Stimulated activated CD4-positive, alpha-beta T cell treated with anti-CD3 and anti-CD28 coated beads, Interleukin-1b, Interleukin-23, amount 100 ng/mL, for 48 hours (primary cell): ENCODE measurements at places on chromosomes 7 and 10.

DNA sequence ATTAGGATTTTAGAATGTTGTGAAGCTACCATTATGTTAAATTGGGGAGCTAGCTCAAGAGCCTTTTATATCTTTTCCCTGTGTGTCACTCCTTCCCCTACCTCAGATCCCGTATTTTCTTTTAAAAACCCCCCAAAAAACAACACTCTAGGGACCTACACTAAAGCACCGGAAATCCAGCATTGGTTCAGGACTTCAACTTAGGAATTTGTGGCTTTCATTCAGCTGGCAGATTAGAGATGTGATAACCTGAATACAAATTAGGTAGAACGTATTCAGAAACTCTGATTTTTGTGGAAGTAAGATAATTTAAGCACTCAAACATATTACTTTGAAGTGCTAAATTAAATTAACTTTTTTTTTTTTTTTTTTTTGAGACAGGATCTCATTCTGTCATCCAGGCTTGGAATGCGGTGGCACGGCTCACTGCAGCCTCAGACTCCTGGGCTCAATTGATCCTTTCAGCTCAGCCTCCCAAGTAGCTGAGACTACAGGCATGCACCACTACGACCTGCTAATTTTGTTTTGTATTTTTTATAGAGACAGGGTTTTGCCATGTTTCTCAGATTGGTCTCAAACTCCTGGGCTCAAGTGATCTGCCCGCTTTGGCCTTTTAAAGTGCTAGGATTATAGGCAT lies 6.8 kb downstream of the TBC1D12 start:
- DNase-seq, result no peak

DNA sequence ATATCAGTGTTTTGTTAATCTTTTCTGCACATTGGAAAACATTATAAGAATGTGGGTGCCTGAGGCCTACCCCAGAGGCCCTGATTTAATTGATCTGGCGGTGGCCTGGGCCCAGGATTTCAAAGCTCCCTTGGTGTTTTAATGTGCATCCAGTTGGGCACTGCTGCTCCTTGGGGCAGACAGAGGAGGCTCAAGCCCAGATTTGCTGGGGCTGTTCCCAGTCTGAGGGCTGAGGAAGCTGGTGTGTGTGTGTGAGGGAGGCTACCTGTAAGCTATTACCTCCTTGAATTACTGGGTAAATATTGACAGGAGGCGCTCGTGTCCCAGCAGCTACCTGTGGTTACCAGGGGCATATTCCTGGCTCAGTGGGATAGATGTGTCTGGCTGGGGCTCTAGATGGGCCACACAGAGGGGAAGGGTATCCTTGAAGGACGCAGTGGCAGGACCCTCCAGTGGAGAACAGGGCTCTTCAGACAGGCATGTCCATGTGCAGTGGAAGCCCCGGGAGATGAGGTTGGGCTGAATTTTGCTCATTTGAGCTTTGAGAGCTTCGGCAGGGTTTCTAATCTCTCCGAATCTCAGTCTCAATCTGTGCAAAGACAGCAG lies 975.4 kb upstream of the ZNF722 start:
- DNase-seq, result no peak

DNA sequence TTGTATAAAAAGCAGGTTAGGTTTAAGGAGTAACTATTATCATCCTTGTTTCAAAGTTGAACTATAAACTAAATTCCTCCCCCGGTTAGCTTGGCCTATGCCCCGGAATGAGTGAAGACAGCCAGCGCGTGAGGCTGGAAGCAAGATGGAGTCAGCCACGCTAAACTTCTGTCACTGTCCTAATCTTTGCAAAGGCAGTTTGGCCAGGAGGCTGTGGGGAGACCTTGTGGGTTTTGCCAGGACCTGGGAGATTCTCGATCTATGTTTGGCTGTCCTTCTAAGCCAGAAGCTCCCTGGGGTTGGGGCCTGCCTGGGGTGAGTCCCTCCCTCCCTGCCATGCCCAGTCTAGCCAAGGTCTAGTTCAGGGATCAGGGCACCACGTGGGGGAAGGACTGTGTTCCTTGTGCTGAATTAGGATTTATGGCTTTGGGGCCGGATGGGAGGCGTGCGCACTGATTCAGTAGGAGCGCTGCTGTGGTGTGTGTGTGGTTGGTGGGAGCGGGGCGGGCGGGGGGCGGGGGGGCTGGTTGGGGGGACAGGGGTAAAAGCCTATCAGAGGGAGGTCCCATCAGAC lies 871 bp upstream of the GTF2IRD1 start:
- peak; percentile 6 for DNase-seq

DNA sequence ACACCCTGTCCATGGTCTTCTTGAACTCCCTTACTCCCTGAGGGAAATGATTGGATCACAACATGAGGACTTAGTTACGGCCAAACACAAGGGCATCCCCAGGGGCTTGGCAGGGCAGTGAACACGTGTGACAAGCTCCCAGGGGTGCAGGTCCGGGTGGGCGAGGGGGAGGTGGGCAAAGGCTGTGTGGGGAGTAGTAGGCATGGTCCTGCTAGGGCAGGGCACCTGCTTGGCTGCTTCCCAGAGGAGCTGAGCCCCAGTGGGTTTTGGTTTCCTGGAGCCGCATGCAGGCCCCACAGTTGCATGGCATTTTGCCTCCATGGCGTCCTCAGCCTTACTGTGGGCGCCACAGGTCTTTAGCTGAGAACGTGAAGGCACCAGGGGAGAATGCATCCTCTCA lies 46.6 kb upstream of the ZNF32 start:
- no peak for DNase-seq

DNA sequence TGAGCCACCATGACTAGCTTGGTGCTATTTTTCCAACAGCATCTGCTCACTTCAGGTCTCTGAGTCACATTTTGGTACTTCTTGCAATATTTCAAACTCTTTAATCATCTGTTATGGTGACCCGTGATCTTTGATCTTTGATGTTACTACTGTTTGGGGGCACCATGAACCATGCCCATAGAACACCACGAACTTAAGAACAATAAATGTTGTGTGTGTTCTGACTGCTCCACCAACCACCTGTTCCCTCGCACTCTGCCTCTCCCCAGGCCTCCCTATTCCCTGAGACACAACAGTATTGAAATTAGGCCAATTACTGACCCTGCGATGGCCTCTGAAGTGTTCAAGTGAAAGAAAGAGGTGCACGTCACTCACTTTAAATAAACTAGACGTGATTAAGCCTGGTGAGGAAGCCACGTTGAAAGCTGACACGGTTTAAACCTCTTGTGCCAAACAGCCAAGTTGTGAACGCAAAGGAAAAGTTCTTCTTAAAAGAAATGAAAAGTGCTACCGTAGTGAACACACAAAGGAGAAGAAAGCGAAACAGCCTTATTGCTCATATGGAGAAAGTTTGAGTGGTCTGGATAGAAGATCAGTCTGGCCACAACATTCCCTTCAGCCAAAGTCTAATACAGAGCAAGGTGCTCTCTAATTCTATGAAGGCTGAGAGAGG lies 27.2 kb upstream of the ATP6V0A4 start:
- DNase-seq, result no peak

GRCh38 chr7:149367418-149368180 lies 93.3 kb downstream of the ZNF777 start:
- DNase-seq, result no peak

- DNase-seq, result no peak
Observed at GRCh38 chr7:71229148-71229547, 97.2 kb downstream of the GALNT17 start.

- peak; percentile 37 for DNase-seq
Observed at GRCh38 chr10:90087197-90088023, 386.0 kb downstream of the KIF20B start.

DNA sequence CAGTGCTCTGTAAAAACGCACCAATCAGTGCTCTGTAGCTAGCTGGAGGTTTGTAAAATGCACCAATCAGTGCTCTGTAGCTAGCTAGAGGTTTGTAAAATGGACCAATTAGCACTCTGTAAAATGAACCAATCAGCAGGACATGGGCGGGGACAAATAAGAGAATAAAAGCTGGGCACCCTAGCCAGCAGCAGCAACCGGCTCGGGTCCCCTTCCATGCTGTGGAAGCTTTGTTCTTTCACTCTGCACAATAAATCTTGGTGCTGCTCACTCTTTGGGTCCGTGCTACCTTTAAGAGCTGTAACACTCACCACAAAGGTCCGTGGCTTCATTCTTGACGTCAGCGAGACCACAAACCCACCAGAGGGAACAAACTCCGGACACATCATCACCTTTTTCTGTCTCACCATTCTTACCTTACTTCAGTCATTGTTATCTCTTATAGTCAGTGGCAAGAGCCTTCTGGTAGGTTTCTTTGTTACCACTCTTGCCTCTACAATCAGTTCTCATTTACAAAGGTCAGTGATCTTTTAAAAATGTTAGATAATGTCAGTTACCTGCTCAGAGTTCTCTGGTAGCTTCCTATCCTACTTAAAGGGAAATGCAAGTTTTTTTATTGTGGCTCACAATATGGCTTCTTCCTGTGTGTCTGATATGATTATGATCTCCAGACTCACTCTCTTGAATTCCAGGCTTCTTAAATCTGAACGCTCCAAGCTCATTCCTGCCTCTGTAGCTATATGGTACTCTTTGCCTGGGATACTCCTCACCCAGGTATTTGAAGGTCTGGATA lies 4.5 kb downstream of the STAM start:
- peak; percentile 64 for DNase-seq

DNA sequence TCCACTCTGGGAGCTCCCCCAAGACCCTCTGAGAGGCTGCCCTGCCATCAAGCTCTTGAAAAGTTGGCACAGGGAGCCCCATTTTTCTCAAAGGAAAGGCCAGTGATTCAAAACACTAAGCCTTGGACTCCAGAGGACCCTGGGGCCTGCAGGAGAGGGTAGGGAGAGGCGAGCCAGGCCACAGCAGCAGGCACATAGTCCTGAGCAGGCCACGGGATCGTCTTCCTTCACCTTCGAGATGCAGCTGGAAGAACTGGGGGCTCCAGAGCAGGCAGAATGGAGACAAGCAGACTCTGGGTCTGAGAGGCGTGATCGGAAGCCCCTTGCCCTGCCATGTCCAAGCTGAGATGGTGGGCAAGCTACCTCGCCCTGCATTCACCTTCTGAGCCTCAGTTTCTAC lies 13.9 kb downstream of the TNS3 start:
- DNase-seq, result no peak

GRCh38 chr7:155764438-155764793 lies 47.8 kb downstream of the SHH start:
- DNase-seq, result peak; percentile 76

DNA sequence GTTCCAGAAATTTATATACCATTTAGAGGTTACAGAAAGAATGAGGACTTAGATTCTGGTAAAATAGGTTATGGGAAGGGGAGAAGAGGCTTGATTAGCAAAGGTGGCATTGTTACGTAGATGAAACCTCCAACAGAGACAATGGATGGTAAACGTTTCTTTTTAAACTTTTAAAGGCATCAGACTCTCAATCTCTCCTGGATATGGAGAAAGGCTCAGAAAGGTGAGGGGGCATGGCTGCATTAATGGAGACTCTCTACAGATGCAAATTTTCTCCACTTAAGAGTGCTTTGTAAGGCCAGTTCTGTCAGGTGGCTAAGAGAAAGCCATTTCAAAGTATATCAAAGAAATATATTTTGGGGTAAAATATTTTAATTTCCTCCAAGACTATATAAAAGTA lies 240.9 kb upstream of the PTER start:
- no peak for DNase-seq

DNA sequence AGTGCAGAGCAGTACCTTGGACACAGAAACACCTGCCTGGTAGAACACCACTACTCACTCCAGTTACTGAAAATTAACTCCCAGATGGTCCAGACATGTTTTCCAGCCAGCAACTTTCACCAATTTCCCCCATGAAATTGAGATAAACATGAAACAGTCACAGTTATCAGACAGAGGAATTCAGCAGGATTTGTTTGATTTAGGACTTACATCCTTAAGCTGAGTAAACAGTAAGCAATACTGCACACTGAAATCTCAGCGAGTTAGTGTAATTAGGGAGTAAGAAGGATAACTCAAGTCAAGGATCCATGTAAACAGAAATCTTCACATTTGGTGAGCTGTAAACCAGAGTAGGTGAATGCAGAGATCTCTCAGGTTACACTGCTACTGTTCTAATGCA lies 353.5 kb downstream of the ELMO1 start:
- no peak for DNase-seq

DNA sequence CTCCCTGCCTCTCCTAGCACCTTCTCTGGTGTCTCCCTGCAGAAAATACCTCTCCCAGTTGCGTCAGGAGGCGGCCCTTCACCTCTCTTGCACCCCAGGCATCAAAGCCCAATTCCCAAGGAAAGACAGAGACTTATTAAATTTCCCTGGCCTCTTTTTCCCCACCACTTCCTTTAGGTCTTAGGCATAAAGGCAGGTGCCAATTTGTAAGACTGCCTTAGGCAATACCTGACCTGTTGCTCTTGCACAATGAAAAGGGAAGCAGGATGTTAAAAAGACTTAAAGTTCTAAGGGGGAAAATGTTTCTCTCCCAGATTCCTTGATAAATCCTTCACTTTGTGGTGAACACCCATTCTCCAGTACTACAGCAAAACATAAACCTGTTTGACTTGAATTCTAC lies 186.7 kb downstream of the SLC25A13 start:
- no peak for DNase-seq

GRCh38 chr10:114064151-114065048 lies 20.7 kb downstream of the ADRB1 start:
- DNase-seq, result no peak

GRCh38 chr10:25441270-25441669 lies 266.5 kb downstream of the GPR158 start:
- DNase-seq, result no peak

- DNase-seq, result no peak
Observed at GRCh38 chr10:79394664-79395063, 47.4 kb downstream of the PPIF start.

DNA sequence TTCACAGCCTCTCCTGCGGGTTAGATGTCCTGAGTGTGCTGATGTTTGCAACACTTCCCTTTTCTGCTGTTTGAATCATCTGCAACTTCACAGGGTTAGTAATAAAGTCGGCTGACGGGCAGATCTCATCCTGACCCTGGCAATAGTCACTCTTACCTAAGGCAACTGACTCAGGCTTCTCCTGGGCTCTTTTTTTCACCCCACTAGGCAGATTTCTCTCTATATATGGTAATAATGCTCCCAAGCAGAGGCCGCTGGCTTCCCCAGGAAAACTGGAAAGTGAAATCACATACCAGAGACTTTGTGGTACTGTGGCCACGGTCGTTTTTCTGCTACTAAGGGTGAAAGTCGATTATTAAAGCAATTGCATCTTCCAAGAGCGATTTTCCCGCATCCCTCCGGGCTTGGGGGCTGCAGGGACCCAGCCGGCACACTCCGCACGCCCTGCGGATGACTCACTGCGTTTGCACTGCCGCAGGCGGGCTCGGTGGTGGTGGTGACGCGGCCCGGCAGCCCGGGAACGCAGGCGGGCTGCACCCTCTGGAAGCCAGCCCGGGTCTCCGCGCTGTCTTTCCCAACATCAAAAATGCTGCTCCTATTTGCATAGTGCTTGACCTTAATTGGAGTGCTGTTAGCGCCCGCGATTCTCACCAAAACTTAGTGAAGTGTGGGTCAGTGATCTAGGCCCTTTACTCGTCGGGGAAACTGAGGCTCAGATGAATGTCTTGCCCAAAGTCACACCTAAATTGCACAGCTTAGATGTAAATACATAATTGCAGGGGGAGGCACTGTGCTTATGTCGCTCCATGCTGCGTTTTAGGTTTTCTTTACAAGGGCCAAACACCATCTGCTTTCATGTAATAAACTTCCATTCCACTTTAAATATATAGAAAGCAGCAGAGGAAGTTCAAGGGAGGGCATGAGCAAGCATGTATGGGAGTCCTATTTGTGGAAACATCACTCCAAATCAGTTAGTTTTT lies 47.6 kb upstream of the ITGB1 start:
- DNase-seq, result peak; percentile 52

GRCh38 chr10:33657154-33657908 lies 322.9 kb upstream of the NRP1 start:
- no peak for DNase-seq
